ENCODE measurements at places on chromosomes 7 and 10. TPM values are rescaled to one million over a fixed set of nuclear protein-coding genes. Genes with fewer than 3 reads are reported as not detected.

- no peak for DNase-seq
Measured at GRCh38 chr10:12720217-12720981, 281.1 kb downstream of the CCDC3 start.

GRCh38 chr7:65287023-65287422, 86.6 kb upstream of the ZNF92 start:
- no peak for DNase-seq

GRCh38 chr7:135761751-135762488, 13.3 kb upstream of the FAM180A start:
- no peak for DNase-seq

DNA sequence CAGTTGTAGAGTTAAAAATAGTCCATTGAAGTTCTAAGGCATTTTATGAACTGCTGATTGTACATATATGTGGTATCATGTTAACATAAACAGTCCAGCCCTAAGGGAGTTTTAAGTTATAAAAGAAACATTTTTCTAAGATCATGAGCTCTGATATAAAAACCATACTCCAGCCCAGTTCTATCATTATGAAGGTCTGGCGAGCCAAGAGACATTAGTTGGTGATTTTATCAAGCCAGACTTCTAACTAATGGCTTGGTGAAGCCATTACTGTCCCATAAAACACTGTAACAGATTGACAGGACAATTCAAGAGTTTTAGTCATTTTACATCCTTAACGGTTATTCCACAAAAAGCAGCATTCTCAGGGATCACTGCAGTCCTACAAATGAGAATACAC, 221.6 kb downstream of the RNLS start:
- DNase-seq = no peak

The GARIN1A gene
- polyA plus RNA-seq = 1.7 TPM

DNA sequence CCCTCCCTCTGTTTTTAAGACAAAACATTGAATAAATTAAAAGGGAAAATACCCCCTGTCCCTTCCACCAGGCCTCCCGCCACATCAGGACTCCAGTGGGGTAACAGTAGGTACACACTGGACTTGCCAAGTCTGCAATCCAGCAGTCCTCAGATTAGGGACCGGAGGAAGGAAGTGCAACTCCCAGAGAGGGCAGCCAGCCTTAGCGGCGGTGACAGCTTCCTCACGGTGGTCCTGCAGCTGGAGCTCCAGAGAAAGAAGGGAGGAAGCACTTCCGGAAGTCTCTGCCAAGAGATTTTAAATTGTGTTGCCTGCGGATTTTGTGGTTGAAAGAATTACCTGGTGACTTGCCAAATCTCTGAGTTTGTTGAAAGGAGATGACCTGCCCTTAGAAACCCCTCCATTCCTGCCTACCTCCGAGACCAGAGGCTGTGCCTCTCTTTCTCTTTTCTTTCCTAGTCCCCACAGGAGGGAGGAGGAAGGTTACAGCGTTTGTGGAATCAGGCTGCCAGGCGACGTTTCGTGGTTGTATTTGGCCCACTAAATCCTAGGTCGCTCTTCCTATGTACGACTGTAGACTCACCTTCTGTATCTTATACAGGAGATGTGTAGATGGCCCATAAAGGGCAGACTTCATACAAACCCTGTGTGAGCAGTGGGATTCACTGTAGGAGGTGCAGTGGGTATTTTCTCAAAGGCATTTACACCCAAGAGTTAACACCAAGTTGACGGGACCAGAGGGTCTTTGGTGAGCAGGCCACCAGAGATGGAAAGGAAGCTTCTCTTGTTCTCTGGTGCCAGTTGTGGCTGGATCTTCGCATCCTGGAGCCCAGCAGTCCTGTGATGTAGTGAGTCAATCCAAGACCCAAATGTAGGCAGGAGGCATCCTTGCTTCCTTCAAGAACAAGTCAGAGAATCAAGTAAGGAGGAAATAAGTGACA, 77.9 kb downstream of the INSIG1 start:
- no peak for DNase-seq

- no peak for DNase-seq
Measured at GRCh38 chr10:81871558-81871957, 3.4 kb upstream of the NRG3 start.

- DNase-seq = no peak
Measured at GRCh38 chr7:47893721-47894365, 54.4 kb downstream of the PKD1L1 start.

GRCh38 chr10:5527332-5528200, 2.8 kb downstream of the CALML3 start:
- DNase-seq = no peak
